ENCODE measurements at places on chromosomes 5 and 9.

DNA sequence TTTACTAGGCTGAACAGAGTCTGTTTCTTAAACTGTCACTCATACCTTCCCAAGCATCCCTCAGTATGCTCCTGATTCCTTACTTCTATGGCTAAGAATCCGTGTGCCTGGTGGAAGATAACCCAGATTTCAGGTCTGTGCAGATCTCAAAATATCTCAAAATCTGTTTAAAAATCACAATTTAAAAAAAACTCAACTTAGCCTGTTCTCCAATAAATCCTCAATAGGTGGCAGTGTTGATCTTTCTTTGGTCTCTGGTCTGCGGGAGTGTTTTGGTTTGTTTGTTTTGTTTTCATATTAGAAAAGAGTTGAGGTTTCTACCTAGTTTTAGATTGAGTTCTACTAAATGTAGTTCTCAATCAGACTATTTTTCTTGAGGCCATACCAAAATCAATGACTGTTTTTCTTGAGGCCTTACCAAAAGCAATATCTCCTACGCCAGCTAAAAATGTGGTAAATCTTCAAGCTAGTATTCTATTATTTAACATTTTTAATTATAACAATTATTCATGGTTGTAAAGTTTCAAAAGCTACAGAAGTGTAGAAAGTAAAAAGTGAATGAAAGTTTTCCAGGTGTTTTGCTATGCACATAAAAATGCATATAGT is 57.9 kb downstream of the TGFBR1 start:
- no peak for DNase-seq

DNA sequence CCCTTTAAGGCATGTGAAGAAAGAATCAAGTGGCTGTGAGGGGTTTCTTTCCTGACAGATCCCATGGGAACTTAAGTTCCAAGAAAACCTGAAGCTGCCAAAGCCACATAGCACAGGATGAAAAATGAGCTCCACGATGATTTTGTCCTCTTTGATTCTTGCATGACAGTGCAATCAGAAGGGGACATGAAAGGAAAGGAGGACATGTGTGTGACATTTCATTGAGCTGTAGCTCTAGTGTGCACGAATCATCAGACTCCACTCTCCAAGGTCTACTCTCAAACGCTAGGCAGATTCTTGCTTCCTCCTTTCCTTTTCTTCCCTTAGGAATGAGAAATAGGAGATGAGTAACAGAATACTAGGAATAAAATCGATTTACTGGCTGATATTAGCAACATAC is 142.0 kb downstream of the ZNF608 start:
- no peak for DNase-seq

DNA sequence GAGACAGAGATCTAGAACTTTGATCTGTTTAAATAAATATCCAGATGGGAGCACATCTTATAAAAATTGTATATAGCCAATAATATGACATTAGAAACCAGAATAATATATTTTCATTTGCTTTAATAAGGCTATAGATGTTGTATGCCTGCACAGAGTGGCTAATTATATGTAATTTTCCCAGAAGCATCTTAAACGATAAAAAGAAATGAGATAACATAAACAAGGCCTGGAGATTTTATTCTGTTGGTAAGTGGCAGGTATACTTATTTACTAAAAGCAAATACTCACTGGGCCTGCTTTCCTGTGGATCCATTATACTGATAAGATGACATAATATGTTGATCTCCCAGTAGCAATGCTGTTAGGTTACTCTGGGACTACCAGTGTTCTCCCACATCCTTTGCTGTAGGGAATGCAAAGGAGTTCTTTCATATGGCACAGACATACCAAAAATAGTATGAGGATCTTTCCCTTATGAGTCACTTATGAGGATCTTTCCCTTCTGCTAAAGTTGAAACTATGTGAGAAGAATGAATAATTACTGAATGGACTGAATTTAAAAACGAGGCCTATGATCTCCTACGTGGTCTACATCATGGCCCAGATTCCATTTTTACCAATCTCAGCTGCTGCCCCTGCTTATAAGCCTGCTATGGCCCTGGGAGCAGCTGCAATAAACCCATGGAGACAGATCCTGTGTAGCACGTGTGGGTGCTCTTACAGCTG is 112.1 kb downstream of the NUDT12 start:
- no peak for DNase-seq

GRCh38 chr5:178212241-178213002 is 8.1 kb downstream of the HNRNPAB start:
- DNase-seq = no peak

- no peak for DNase-seq
Observed at GRCh38 chr9:125878164-125878631, 131.0 kb downstream of the PBX3 start.

- no peak for DNase-seq
Observed at GRCh38 chr5:141856037-141856790, 22.0 kb downstream of the PCDH1 start.

- no peak for DNase-seq
Observed at GRCh38 chr5:1724822-1725602, 74.6 kb downstream of the MRPL36 start.

DNA sequence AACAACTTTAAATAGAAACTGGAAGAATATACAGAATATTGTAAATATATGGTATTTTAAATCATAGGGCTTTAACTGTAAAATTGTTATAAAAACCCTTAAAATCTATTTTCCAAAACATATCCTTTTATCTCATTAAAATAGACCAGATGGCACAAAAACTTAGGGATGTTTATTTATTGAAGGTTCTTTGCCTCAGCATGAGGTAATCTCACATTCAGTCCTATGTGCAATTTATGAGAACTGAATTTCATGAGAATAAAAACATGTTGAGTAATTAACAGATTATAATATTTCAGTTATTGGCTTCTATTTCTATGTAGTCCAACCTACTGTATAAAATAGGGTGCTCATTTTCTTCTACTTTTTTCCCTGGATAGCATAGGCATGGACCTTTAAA is 329.2 kb upstream of the PRR16 start:
- DNase-seq = no peak

DNA sequence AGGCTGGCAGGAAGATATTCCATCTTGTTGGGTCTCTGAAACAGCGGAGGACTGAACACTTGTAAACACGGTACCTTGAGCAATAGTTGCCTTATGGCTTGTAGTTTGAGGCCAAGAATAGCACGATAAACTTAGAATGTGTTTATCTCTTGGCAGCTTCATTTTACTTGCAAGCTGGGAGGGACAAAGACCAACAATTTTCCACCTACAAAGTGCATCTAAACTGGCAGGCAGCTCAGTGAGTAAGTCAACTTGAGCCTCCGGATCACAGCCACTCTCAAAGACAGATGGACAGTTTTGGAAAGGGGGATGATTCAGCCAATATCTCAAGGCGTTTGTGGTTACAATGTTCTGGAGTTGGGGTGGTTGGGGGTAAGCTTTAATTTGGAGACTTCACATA is 652.6 kb downstream of the CETN3 start:
- no peak for DNase-seq

DNA sequence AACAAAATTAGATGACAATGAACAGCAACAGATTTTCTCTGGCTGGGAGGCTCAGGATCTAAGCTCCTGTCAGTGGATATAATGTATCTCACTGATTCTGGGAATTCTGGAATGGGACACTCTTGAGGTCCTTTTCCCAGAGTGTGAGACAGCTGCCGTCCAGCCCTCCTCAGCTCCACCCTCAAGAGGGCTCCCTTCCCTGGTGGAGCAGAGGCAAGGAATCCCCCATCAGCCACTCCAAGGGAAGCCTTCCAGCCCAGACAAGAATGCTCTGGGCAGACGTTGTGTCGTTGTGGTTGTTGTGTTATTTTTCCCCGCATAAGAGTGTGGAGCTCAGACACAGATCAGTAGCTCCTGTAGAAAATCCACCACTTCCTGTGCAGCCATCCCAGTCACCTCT is 47.7 kb upstream of the ATP10B start:
- no peak for DNase-seq

All from activated CD4-positive, alpha-beta T cell treated with anti-CD3 and anti-CD28 coated beads, Interleukin-2, amount 50 U/mL, for 1 hour (primary cell).